ENCODE measurements at places on chromosomes 12 and 14. TPM values are rescaled to one million over a fixed set of nuclear protein-coding genes. Genes with fewer than 3 reads are reported as not detected.

TSHR gene
- not detected for total RNA-seq

ZNF385A gene
- total RNA-seq, result 4.3 TPM

DNA sequence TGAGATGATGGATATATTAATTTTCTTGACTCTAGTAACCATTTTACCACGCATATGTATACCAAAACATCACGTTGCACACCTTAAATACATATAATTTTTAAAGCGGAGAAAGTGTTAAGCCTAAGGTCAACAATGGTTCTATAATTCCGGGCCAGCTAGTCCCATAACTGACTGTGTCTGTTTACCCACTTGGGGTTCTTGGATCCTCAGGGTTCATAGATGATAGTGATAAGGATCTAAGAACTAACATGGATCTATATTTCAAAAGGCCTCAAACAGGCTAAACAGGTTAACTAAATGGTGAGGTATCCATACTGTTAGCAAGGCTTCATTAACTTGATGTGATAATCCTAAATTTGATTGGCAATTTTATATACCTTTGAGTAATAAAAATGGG is 9.8 kb downstream of the SLC38A1 start:
- DNase-seq, result no peak

DNA sequence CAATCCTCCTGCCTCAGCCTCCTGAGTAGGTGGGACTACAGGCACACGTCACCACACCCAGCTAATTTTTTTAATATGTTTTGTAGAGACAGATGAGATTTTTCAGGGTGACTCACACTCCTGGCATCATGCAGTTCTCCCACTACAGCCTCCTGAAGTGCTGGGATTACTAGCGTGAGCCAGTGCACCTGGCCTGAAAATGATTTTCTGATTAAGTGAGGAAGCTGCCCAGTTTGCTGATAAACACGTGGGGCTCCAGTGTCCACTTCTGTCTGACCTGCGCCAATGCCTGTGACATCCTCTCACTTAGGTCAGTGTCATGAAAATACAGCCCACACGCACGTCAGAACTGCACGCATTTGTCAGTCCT is 37.0 kb upstream of the SFSWAP start:
- DNase-seq, result no peak

PTCSC3 gene
- not detected for total RNA-seq

- DNase-seq, result no peak
These were observed 6.1 kb downstream of the CCDC184 start for GRCh38 chr12:48189331-48190125.

DNA sequence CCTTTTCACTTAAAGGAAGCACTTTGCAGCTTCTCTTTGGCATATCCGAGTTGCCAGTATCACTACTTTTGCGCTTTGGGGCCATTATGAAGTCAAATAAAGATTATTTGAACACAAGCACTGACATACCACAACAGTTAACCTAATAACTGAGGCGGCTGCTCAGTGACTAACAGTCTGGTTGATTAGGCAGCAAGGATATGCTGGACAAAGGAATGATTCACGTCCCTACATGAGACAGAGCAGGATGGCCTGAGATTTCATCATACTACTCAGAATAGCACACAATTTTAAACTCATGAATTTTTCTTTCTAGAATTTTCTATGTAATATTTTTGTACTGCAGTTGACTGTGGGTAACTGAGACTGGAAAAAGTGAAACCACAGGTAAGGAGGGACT is 56.9 kb upstream of the E2F7 start:
- DNase-seq, result peak; percentile 83

DNA sequence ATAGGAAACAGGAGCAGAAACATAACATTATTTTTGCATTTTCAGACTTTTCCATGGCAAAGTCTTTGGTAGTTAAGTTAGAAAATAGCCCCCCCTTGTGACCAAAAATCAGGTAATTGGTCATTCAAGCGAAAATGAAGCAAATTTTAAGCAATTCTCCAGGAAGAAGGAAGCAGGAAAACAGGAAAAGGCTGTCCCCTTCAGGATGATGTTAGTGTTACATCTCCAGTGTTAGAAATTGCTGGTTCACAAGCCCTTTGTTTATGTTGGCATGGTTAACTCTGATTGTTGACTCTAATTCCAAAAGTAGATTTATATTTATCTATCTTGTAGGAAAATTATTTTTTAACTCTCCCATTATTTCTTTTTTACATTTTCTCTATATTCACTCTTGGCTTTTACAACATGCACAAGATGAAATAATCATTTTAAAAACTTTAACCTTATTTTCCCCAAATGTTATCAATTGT is 18.8 kb upstream of the GAS2L3 start:
- no peak for DNase-seq

DNA sequence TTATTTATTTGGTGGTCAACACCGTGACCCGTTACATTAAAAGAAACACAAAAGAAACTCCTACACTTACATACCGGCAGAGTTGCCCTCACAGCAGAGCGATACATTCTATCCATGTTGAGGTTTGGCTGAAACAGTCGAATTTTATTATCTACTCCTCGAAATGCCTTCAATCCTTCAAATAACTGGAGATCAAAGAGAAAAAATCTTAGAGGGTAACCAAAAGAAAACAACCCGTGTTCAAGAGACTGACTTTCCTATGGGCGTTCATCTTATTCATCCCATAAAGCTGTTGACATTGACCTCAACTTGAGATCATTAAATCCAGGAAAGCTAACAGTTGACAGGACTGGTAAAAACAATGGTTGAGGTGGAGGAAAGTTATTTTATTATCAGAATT is 67.7 kb downstream of the BCAT1 start:
- DNase-seq, result no peak

DPF3 gene
- 0.94 TPM for total RNA-seq

TOMM20L gene
- total RNA-seq, result not detected

GUCY2C gene
- not detected for total RNA-seq

- DNase-seq, result no peak
These were observed 53.1 kb upstream of the STON2 start for GRCh38 chr14:81453166-81453766.

DNA sequence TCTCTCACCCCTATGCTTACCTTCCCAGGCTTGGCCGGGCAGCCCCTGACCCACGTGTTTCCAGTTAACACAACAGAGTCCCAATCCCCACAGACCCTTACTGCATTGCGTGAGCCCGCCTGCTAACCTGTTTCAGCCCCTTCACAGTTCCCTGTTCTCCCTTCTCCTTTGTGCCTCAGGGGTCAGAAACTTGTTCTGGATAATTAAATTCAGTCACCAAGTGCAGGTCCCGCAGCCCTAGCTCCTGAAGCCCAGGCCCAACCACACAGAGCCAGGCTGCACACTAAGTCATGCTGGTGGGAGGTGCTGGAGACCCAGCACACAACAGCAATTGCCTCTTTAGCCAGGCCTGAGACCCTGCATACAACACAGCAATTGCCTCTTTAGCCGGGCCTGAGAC is 9.6 kb downstream of the ISM2 start:
- no peak for DNase-seq

GRCh38 chr14:100708425-100709288 is 18.0 kb upstream of the DLK1 start:
- DNase-seq, result no peak

GRCh38 chr12:105214148-105214547 is 21.8 kb downstream of the APPL2 start:
- no peak for DNase-seq

- no peak for DNase-seq
These were observed 34.1 kb downstream of the TMCC3 start for GRCh38 chr12:94616203-94616729.

DNA sequence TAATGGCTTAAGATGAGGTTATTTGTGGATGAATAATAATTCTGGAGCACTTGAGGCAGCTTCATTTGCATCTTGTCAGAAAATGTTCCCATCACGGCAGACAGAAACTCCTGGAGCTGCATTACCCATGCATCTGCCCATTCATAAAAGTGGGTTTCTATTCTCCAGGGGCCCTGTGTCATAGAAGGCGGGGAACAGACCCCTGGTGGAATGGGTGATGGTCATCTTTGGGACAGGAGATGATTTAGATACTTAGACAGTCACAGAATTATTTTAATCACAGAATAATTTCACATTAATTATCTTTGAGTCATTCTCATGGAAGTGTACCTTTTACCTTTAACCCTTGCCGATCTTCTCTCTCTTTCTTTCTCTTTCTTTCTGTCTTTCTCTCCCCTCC is 980.7 kb upstream of the TMEM132C start:
- DNase-seq, result no peak

- DNase-seq, result no peak
These were observed 33.8 kb downstream of the WBP11 start for GRCh38 chr12:14769466-14769968.

GRCh38 chr12:108825201-108825950 is 32.0 kb downstream of the SSH1 start:
- DNase-seq, result no peak

DNA sequence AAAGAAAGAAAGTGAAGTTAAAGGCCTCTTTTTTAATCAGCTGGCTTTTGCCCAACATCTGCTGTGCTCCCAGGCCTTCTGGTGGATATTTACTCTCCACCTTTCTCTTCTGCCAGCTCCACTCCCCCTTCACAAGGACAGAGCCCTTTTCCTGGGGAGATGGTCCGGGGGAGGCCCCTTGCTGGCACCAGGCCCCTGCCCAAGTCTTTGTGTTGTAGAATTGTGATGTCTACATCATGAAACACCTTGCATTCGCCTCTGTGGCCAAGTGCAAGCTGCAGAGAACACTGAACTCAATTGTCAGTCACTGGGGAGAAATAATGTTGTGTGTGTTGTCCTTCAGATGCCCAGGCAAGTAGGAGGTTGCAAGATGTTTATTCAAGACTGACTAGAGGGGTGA is 150.3 kb downstream of the DPF3 start:
- DNase-seq, result no peak

DNA sequence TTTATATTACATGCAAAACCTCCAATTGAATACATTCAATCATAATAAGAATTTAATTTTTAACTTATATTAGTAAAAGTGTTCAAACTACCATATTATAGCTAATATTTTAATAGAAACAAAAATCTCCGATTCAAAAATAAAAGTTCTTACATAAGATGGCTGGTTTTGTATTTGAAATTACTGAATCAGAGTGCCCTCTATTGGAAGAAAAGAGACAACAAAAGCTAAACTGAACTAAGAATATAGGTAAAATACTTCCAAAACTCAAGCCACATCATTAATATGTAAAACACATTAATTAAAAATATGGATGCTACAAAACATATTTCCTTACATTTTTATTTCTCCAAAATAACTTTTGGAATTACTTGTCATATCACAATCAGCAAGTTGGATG is 120.3 kb downstream of the GARIN6 start:
- DNase-seq, result peak; percentile 4

OTUB2 gene
- 15.0 TPM for total RNA-seq

GRCh38 chr12:57836442-57837375 is 9.8 kb downstream of the CTDSP2 start:
- no peak for DNase-seq

ANO2 gene
- 1.7 TPM for total RNA-seq

SERPINA10 gene
- not detected for total RNA-seq

AHSA1 gene
- total RNA-seq, result 211 TPM

TAS2R31 gene
- total RNA-seq, result not detected

CLEC1B gene
- not detected for total RNA-seq

DNA sequence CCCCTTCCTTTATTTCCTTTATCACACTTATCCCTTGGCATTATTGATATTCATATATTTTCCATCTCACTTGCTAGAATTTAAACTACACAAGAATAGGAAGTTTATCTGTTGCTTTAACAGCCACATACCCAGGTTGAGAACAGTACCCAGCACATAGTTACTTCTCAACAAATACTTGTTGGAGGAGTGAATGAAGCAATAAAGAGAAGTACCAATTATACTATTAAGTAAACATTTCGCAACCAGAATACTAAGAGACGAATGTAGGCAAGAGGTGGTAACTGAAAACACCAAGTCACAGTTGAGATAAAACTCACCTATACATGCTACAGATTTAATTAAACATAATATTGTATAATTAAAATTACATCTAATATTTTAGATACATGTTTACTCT is 110.9 kb downstream of the FSCB start:
- no peak for DNase-seq

C12orf50 gene
- not detected for total RNA-seq

DNA sequence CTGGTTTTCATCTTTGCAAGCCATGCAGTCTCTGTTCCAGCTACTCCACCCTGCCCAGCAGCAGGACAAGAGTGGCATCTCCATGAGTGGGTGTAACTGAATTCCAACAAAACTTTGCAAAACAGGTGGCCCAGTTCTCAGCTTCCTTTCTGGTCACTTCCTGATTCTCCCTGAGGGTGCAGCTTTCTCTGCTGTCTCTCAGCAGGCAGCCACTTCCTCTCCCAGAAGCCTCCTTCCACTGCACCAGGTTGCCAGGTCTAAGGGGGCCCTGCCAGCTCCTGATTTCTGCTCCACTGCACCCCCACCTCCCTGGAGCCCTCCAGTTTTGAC is 341.0 kb upstream of the FKBP4 start:
- DNase-seq, result no peak

DNA sequence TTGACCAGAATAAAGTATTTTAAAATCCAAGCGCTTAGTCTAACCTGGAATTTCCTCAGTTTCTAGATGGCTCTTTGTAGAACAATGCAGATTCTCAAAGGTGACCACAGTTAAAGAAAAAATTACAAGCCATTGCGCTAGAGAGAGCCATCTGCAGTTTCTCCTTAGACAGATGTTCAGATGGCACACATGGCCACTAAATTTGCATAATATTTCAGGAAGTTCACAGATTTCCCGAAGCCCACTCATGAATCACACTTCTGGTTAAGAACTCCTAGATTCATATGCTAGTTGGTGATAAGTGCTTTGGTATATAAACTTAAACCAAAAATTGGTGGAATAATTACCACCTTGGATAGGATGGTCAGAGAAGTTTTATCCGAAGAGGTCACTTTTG is 749 bp downstream of the AKAP3 start:
- DNase-seq, result no peak

GRCh38 chr14:76880449-76880848 is 54.2 kb downstream of the LRRC74A start:
- DNase-seq, result no peak

HOXC5 gene
- total RNA-seq, result 0.80 TPM

- no peak for DNase-seq
These were observed 373.7 kb downstream of the CCDC91 start for GRCh38 chr12:28563936-28564335.

DNA sequence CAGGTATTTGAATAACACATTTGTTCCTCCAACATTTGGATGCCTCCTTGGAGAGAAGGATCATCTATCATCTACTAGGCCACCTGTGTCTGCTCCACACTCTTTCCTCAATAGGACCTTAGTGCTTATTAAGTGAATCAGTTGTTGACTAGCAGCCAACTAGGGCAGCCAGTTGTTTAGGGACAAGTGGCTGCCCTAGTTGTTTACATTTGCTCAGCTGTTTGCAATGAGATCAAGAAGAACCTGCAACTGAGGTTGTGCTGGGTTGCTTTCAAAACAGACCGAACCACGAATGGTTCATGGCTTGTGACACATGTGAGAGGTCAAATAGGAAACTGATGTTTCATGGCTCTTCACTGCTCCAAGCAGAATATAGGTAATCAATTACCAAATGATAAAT is 53.8 kb downstream of the TMCC3 start:
- no peak for DNase-seq
